ENCODE measurements at places on chromosomes 7 and 10.

DNA sequence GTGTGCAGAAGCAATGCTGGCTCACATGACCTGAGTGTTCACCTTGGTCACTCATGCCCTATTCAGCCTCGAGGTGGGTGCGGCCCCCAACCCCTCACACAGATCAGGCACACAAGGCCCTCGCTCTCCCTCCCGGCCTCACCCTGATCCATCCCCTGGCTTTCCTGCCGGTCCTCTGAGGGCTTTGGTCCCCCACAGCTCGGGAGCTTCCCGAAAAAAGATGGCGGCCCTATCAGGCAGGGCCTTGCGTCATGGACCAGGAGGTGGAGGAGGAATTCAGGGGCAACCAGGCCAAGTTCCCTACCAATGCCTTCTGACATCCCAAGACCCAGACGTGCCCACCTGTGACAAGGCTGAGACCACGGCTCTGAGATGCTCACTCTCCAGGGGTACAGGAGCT is 43.7 kb upstream of the DNAAF5 start:
- DNase-seq = no peak

DNA sequence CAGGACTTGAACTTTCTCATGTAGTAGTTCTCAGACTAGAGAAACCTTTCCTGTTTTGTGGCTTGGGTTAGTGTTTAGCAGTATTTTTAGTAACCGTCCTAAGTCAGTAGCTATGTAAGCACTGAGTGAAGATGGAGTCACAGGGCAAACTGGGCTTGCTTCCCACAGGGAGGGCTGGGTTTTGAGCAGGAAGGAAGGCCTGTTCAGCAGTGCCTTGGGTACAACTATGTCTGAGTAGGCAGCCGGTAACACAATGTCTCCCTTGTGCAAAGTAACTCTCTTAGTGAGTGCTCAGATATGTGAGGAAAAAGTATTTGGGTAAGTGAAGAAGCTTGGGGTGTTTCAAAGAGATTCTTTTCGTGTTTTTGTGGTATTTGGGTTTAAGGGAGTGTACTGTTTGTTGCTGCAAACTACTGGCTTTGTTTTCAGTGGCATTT is 96.4 kb downstream of the CCSER2 start:
- peak; percentile 78 for DNase-seq

GRCh38 chr10:88728107-88728763 is 22.2 kb downstream of the LIPK start:
- DNase-seq = no peak

- DNase-seq = no peak
Measured at GRCh38 chr7:76142861-76143260, 58.8 kb upstream of the SRRM3 start.

DNA sequence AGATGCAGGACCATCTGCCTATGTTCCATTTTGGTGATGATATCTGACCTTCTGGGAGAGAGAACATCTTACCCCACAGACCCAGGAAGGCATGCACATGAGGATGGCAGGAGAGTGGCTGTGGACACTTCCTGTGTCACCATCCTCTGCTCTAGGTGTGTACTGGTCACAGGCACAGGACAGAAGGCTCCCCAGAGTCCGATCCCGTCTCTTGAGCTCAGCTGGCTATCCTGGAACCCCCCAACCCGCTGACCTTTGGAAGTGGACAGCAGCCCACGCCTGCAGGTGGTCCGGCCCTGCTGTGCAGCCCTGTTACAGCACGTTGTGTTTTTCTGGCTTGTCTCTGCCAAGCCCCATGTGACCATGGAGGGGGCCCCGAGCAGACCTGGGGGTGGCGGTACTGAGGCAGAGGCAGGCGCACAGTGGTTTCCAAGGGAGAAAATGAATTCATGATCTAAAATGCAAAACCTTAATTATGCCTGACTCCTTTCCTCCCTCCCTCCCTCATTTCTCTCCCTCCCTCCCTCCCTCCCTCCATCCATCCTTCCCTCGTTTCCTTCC is 178.8 kb downstream of the CUX1 start:
- no peak for DNase-seq

DNA sequence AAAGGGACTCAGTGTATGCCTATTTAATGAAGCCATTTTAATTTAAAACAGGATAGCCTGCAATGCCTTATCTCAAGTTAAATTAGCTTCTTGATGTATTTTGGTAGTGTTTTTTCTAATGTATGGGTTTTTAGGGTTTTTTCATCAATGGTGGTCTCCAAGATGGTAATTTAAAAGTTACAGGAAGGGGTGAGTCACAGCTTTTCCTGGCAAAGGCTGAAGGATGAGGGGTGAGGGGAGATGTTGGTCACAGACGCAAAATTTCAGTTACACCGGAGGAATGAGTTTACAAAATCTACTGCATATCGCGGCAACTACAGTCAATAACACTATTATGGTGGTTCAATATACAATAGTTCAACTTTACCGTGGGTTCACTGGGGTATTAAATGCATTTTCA is 31.6 kb downstream of the CCDC3 start:
- DNase-seq = peak; percentile 18

GRCh38 chr10:117699436-117700075 is 157.0 kb downstream of the EMX2 start:
- no peak for DNase-seq

GRCh38 chr10:132996603-132997343 is 54.4 kb upstream of the CFAP46 start:
- no peak for DNase-seq

- no peak for DNase-seq
Measured at GRCh38 chr10:129853562-129853903, 110.5 kb downstream of the EBF3 start.

GRCh38 chr10:118241229-118242137 is 100.6 kb downstream of the FAM204A start:
- DNase-seq = peak; percentile 42

GRCh38 chr7:137880432-137880831 is 33.7 kb upstream of the DGKI start:
- DNase-seq = no peak

DNA sequence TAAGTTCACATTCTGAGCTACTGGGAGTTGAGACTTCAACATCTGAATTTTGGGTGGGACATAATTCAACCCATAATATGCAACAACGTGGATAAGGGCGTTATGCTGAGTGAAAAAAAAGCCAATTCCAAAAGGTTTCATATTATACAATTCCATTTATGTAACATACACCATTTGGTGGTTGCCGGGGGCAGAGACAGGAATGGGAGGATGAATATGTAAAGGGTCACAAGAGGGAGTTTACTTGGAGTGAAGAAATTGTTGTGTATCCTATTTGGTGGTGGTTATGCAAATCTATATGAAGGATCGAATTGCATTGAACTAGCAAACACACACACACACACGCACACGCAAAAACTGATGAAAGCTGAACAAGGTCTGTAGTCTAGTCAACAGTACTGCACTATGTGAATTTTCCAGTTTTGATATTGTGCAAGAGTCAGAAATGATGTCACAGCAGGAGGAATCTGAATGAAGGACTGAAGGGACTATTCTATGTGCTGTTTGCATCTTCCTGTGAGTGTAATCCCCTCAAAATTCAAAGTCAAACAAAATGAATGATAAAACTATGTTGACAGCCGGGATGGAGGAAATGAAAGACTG is 249.2 kb upstream of the HABP2 start:
- no peak for DNase-seq

- no peak for DNase-seq
Measured at GRCh38 chr10:53013201-53013810, 240.7 kb upstream of the MBL2 start.

GRCh38 chr10:11685787-11686218 is 56.4 kb upstream of the ECHDC3 start:
- peak; percentile 90 for DNase-seq

DNA sequence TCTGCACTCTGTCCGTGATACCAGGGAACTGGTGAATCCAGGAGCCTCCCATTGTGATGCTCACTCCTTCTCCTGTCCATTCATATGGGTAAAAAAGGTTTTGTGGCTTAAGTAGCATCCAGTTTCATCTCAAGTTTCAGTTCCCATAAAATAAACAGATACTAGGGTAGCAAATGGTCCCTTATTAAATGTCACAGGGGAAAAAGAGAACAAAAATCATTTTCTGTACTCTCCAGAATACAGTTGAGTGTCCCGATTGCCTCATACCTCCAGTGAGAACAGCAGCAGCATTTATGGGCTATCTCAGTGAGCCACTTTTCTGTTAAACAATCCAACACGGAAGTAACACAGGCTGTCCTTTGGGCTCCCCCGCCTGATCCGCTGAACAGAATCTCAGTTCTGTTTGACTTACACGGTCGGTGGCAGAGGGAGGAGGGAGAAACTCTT is 179.6 kb downstream of the CELF2 start:
- DNase-seq = no peak

DNA sequence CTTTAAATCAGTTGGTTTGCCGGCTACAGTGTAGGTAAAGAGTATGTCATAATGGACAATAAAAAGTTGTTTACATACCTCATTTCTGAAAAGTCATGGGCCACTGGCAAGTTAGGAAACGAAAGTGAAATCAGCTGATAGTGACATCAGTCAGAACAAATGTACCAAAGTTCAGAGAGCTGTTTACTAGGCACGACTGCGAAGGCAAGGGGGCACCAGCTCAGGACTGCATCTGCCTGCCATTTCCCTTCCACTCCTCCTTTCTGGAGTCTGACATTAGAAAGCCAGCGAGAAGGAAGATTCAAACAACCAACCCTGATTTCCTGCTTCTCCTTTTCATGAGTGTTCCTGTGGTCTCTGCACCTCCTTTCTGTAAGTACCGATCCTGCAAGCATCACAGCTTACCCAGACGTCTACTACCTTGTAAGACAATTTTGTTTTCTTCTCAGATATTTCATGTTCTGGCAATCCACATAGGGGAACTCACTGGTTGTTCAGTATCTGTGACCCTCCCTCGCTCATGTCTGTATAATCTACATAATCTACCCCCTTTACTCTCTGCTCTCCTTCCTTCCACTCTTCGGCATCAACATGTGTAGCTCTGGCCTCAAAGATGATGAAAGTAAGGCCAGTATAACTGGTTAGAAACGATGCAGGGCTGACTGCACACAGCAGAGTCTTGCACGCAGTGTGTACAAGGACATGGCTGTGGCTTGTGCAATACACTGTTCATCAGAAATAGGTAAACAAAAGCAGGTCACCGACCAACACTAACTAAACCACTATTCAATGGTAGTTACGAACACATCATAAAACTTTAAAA is at the start of gene TMEM140:
TMEM140 (plus strand) TSS at position 174 of the 823 bp plus-strand sequence. CDS start 16,370 bp downstream, outside the sequence.
- DNase-seq = no peak

DNA sequence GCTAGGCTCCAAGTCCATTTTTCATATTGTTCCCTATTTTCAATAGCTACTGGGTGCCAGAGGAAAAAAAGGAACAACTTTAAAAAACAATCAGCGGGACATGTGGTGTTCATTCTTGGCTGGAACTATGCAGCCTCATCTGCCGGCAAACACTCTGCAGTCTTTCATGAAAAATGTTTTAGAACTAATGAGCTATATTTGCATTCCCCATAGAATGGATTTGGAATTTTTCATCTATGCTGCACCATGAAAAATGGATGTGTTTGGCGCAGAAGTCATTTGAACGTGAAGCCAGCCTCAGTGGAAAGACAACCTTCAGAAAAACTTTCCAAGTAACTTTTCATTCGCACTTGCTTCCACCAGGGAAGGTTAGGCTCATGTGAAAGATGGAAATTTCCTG is 270.5 kb downstream of the SKAP2 start:
- no peak for DNase-seq

DNA sequence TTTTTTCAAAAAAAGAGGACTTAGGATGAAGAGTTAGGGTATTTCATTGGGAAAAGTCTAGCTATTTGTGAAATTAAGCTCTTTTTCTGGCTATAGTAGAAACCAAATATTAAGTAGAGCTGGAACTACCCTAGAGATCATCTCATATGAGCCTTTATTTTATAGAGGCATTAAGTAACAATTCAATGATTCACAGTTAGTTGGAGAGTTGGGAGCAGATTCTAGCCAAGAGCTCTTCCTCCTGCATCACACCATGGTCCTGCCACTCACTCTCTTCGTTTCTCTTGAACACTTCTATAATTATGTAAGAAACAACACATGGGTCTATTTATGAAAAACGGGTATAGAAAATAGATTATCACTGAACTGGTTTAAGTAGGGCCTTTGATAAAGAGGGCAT is 76.1 kb upstream of the ANK3 start:
- DNase-seq = no peak

GRCh38 chr7:87877366-87878040 is 1.2 kb downstream of the DBF4 start:
- DNase-seq = no peak
